ENCODE measurements at places on chromosomes 7 and 10. TPM values are rescaled to one million over a fixed set of nuclear protein-coding genes. Genes with fewer than 3 reads are reported as not detected.

The SPDYE9 gene
- total RNA-seq: not detected

The NUTM2A gene
- total RNA-seq: 0.46 TPM

The LRRD1 gene
- 0.07 TPM for total RNA-seq

The GRID2IP gene
- total RNA-seq: not detected

The ZNF32 gene
- 19.4 TPM for total RNA-seq

The LGI1 gene
- total RNA-seq: 0.13 TPM

The KAZALD1 gene
- total RNA-seq: 26.8 TPM

The MMP21 gene
- not detected for total RNA-seq

The LRRTM3 gene
- total RNA-seq: not detected

The NRCAM gene
- 22.6 TPM for total RNA-seq

The MRC1 gene
- under 0.01 TPM for total RNA-seq

The CALD1 gene
- total RNA-seq: 684 TPM

The OR6B1 gene
- not detected for total RNA-seq

The ZCWPW1 gene
- 1.4 TPM for total RNA-seq

The ADRB1 gene
- total RNA-seq: not detected

The MACC1 gene
- total RNA-seq: 0.50 TPM

The WAPL gene
- total RNA-seq: 47.2 TPM

The WASHC2C gene
- total RNA-seq: 39.3 TPM

The PTER gene
- 4.3 TPM for total RNA-seq

The SRGN gene
- 498 TPM for total RNA-seq

The HTRA1 gene
- 591 TPM for total RNA-seq

The MICALL2 gene
- total RNA-seq: 27.1 TPM

The SLC18A2 gene
- total RNA-seq: under 0.01 TPM

The CYP2C8 gene
- 0.07 TPM for total RNA-seq

The OR6V1 gene
- not detected for total RNA-seq

The FZD1 gene
- 24.2 TPM for total RNA-seq

The PRKAR2B gene
- 1.1 TPM for total RNA-seq

The IKZF1 gene
- not detected for total RNA-seq

The GTF2IRD1 gene
- total RNA-seq: 18.9 TPM

The AGR3 gene
- not detected for total RNA-seq

The ADARB2 gene
- not detected for total RNA-seq

The XRCC2 gene
- 1.2 TPM for total RNA-seq

The TEX47 gene
- total RNA-seq: not detected

The IDI2 gene
- not detected for total RNA-seq

The PAX4 gene
- not detected for total RNA-seq

The HKDC1 gene
- 6.8 TPM for total RNA-seq

The PKD2L1 gene
- total RNA-seq: not detected

The OR2F1 gene
- total RNA-seq: not detected

The CALML3 gene
- not detected for total RNA-seq

The OR9A2 gene
- total RNA-seq: not detected

The OR2A12 gene
- total RNA-seq: not detected

The CYP2C18 gene
- total RNA-seq: not detected

The CHN2 gene
- not detected for total RNA-seq

The VSTM4 gene
- total RNA-seq: 8.2 TPM

The RBP3 gene
- not detected for total RNA-seq

The FOXP2 gene
- 0.26 TPM for total RNA-seq

The MAGI2 gene
- 9.8 TPM for total RNA-seq

Data from smooth muscle cell of the pulmonary artery (primary cell).